ENCODE measurements at places on chromosomes 4 and X. TPM values are rescaled to one million over a fixed set of nuclear protein-coding genes. Genes with fewer than 3 reads are reported as not detected.

The ANKRD37 gene
- total RNA-seq: 14.2 TPM

DNA sequence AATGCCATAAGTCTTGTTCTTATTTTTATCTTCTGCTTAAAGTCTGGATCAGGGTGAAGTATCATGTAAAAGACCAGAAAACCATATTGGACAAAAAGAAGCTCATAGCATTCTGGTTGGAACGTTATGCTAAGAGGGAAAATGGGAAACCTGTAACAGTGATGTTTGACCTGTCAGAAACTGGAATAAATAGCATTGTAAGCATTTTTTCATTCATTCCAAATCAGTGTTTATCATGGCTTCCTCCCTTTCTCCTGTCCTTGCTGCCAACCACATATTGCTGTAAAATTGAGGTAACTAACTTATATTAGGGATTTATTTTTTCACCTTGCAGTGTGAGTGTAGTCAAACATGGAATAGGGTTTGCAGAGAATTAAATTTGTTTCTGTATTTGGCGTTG lies 23.8 kb downstream of the MOSPD2 start:
- no peak for DNase-seq

DNA sequence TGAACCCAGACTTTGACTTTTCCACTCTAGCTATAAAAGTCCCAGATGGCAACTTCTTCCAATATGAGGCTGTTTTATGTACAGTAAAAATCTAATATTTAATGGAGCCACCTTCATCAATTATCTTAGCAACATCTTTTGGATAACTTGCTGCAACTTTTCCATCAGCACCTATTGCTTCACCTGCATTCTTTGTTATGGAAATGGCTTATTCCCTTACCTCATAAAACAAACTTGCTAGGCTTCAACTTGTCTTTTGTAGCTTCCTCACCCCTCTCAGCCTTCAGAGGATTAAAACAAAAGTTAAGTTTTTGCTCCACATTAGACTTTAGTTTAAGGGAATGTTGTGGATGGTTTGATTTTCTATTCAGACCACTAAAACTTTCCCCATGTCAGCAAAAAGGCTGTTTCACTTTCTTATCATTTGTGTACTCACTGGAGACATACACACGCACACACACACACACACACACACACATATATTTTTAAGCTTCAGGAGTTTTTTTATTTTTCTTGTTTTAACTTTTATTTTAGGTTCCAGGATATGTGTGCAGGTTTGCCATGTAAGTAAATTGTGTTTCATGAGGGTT lies 1296.1 kb upstream of the PABPC4L start:
- DNase-seq: no peak

The BMPR1B gene
- 26.0 TPM for total RNA-seq

- no peak for DNase-seq
Measured at GRCh38 chr4:141643557-141643956, 7.2 kb downstream of the IL15 start.

The SPOCK3 gene
- 66.6 TPM for total RNA-seq
